GM12865 (cell line): ENCODE measurements at places on chromosomes 13 and 19.

DNA sequence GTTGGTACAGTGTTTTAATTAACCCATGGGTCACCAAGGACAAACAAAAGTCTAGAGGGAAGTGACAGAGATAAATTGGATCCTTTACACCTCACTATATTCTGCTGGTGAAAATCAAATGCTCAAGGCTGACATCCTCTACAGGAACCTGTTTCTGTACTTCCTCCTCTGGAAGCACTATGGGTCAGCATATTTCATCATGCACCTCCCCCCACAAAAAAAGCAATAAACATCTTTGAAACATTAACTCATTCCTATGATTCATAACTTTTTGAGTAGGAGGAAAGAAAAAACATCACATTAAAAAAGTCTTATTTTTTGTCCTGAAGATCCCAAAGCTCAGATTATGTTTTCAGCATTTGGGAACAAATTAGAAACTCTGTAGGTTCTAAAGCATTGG lies 588.3 kb upstream of the SGCG start:
- no peak for DNase-seq

DNA sequence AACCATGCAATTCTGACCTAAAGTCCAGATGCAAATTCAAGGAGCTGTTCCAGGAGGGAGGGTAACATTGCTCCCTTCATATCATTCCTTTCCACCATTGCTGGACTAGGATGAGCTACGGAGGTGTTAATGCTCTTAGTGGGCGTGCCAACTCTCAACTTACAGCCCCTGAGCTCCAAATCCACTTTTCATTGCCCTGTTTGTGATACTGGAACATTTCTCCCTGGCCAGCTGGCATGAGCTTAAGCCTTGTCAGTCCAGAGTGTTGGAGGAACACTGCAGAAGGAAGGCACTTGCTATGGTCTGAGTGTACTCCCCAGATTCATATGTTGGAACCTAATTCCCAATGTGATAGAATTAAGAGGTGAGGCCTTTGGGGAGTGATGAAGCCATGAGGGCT lies 70.4 kb upstream of the FARP1 start:
- no peak for DNase-seq

- no peak for DNase-seq
These were observed 6.4 kb downstream of the GARRE1 start for GRCh38 chr19:34260771-34261173.

- no peak for DNase-seq
These were observed 1097.8 kb downstream of the PCDH17 start for GRCh38 chr13:58729361-58729760.

DNA sequence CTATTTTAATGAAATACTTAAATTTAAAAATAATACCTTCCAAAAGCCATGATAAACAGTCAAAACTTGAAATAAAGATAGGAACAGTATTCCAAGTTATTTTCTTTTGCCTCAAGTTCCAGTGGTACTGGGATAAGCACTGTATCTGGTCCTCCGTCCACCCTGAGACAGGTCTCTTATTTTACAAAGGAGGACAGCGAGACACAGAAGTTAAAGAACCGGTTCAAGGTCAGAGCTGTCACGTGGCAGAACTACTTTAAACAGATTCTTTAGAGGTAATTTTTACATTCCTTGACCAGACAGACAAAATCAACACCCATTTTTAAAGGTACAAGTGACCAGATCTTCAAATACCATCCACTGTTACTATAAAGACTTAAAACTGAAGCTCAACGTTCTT lies 10.4 kb upstream of the DOCK9 start:
- no peak for DNase-seq
